ENCODE measurements at places on chromosomes 1 and 21.

GRCh38 chr1:186899577-186899976 lies 70.8 kb downstream of the PLA2G4A start:
- no peak for DNase-seq

- no peak for DNase-seq
Observed at GRCh38 chr1:216823731-216824130, 100.5 kb upstream of the ESRRG start.

DNA sequence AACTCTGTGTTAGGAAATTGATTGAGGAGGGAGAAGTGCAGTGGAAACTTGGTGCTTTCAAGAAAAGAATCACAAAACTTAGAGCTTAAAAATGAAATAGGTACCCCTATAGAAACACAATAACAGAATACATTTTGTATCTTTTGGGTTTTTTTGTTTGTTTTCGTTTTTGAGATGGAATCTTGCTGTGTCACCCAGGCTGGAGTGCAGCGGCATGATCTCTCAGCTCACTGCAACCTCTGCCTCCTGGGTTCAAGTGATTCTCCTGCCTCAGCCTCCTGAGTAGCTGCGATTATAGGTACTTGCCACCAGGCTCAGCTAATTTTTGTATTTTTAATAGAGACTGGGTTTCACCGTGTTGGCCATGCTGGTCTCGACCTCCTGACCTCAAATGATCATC lies 51.5 kb upstream of the RAVER2 start:
- no peak for DNase-seq

DNA sequence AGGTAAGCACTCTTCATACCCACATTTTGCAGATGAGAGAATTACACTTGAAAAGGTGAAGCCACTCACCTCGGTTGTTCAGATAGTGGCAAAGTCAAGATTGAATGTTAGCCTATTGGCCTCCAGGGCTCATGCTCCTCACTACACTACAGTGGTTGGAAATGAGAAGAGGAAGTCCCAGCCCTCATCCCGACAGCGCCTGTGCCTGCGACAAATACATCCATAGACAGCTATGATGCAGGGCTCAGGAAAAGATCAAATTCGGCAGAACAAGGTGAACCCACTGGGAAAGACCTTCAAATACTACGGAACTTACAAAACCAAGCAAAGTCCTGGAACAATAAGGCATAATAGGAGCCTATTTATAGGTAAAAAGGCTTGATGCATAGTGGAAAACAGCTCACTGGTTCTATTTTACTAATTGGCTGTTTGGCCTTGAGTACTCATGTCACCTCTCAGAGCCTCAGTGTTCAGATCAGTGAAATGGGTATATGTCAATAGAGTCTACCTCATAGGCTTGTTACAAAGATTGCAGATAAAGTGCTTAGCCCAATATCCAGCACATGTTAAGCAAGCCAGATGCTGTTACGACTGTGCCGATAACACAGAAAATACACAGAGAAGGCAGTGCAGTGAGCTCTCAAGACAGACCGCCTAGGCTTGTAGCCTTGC lies 3.5 kb downstream of the SPOCD1 start:
- DNase-seq, result no peak

- DNase-seq, result no peak
Observed at GRCh38 chr1:153928791-153929341, 6.1 kb upstream of the GATAD2B start.

- no peak for DNase-seq
Observed at GRCh38 chr1:30650038-30650967, 73.1 kb downstream of the MATN1 start.

DNA sequence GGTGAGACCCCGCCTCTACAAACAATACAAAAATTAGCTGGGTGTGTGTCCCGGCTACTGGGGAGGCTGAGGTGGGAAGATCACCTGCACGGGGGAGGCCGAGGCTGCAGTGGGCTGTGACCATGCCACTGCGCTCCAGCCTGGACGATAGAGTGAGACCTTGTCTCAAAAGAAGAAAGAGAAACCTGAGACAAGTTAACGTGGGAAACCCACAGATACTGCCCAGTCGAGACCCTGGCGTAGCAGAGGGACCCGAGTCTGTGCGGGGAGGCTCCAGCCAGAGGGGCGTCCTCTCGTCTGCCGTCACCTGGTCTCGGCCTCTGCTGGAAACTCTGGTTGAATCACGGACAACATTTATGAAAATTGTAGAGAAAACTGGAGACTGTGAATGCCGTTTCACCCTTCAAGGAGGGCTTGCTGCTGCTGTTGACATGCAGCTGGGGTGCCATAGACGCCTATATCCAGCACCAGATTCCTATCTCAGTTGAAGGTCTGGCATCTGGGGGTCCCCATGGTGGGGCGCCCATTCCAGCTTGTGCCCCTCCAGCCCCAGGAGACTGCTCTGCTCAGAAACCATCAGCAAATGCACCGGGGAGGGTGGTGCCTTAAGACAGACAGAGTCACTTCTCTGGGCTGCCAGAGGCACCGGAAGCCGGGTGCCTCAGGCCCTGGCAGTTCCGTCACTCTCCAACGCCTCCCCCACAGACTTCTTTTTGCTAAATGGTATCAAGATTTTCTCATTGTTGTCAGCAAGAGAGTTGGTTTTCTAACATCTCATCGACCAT lies 13.6 kb upstream of the CDK11B start:
- DNase-seq, result no peak

- DNase-seq, result no peak
Observed at GRCh38 chr1:186768906-186769305, 59.8 kb upstream of the PLA2G4A start.

GRCh38 chr1:15353839-15354579 lies 55.7 kb upstream of the EFHD2 start:
- no peak for DNase-seq

- no peak for DNase-seq
Observed at GRCh38 chr1:244209955-244210354, 158.9 kb downstream of the ZBTB18 start.

DNA sequence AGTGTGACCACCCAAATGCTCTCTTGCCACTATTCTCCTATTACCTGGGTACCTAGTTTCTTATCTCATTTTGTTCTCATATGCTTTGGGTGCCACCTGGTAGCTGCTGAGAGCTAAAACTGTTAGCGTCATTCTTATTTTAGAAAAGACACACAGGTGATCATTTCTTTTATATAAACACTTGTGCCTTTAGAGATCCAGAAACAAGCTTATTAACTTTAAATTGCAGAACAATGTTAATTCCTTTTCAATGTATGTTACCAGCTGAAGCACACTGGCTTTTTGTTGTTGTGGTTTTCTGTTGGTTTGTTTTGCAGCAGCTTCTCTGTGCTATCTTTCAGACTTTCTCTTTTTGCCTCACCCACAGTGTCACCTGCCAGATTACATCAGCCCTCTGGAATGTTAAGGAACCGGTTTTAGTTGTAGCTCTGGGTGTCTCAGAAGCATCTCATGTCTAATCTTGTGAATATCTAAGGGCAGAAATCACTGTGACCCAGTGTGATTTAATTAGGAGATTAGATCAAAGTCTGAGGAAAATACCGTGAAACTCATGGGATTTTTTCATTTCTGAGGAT lies 43.4 kb upstream of the SLC19A2 start:
- no peak for DNase-seq

DNA sequence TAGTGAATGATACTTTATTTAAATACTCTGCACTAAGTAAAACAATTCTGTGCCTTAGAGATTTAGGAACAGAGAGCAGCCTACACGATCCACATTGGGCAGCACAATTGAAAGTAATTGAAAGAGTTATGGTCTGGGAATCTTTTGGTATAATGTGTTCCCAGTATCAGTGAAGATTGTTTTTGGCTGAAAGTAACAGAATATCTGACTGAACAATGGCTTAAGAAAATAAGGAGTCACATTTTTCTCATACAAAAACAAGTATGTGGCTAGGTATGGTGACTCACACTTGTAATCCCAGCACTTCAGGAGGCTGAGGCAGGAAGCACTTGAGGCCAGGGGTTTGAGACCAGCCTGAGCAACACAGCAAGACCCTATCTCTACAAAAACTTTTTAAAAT lies 306.2 kb downstream of the NFIA start:
- DNase-seq, result no peak

GRCh38 chr1:66271216-66271903 lies 262.6 kb upstream of the SGIP1 start:
- peak; percentile 42 for DNase-seq

DNA sequence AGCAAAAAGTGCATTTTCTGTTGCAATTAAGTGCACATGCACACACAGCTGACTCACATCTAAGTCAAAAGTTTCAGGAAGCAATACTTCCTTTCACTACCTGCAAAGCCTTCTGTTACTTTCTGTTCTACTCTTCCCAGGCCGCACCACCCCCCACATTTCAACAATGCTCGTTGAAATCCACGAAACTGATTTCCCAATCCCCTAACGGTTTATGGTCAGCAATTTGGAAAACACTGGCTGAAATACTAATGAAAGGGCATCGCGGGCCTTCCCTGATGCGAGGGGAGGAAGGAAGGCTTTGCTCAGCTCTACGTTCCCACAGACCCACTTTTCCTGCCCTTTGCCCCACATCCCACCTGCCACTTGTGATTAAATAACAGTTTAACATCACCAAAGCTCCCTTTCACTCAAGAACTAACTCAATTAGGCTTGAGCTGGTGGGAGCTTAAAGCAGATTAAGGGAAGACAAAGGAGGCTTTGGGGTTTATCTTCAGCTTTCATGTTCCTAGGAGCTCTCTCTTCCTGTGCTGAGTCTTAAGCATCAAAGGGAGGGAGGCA lies 243.2 kb upstream of the RAB4A start:
- DNase-seq, result no peak

DNA sequence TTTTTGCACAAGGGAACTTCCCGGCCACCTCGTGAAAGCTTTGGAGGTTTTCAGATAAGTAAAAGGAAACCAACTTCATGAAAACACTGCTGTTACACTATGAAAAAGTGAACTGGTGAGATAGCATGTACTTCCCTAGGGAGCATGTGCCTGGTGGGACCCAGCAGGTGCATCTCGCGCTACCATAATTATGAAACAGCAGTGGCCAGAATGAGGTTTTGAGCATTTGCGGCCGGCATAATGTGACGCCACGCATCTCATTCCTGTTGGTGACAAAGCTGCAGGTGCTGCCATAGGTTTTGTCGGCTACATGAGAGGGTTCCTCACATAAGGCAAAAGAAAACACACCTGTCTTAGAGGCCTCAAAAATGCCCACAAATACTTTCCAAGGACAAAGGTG lies 1.7 kb downstream of the KRTAP10-3 start:
- DNase-seq, result no peak

GRCh38 chr1:158992787-158993312 lies 16.9 kb upstream of the IFI16 start:
- DNase-seq, result no peak

- no peak for DNase-seq
Observed at GRCh38 chr1:90356991-90357390, 360.1 kb downstream of the BARHL2 start.

DNA sequence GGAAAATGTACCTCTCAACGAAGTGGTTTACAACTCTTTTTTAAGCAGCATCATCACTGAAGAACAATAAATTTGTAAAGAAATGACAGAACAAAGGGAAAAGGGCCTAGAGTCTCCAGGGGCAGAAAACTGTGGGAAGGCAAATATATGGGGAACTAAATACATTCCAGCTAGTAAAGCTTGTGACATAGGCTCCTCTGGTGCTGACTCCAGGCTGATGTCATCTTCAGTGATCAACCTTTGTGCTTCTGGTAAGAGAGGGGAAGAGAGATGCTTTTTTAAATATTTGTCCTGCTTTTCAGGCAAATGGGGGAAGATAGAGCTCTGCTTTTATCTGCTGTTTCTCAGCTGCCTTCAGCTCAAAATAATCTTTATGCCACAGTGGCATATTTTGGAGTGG lies 323.2 kb downstream of the LRRIQ3 start:
- no peak for DNase-seq

DNA sequence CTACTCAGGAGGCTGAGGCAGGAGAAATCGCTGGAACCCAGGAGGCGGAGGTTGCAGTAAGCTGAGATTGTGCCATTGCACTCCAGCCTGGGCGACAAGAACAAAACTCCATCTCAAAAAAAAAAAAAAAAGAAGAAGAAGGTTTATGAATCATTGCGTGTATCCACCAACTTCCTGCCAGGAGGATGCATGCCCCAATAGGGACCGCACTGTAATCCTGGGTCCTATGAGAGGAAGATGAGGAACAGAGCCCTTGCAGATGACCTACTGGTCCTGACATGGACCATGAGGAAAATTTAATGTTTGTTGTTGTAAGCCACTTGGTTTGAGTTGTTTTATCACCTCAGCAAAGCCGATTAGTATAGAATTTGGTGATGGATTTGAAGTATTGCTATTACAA lies 56.7 kb downstream of the PTGS2 start:
- no peak for DNase-seq

GRCh38 chr1:85359874-85360721 lies 83.7 kb upstream of the BCL10 start:
- DNase-seq, result no peak

DNA sequence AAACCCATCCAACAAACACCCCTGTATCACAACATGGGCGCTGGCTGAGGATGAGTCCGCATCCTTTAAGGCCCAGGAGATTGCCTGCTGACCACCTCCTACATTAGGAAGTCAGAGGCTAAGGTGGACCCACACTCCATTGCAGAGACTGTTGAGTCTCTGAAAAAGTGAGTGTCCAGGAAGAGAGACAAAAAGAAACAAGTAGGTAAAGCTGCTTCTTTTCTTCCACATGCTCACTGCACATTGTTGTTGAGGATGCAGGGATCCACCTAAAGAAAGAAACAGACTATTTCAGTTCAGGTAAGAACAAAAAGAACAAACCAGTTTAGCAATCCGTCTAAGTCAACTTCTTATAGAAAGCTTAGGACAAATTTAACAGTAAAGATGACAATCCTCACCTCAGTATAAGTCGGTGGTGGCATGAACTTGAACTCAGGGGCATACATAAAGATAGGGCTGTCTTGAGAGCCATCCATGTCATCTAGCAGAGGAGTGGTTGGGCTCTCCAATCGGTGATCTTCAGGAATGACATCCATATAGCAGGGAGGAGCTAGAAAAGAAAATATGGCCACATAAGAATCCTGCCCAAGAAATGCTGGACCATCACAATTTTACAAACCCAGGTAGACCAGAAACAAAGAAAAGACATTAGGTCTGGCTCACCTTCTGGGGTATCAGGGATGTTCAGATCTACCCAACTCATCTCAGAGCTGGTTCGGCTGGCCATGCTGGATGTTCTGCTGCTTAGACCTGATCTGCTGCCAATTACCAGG lies 2.6 kb downstream of the TXNIP start:
- DNase-seq, result no peak

All from stimulated activated CD4-positive, alpha-beta T cell treated with anti-CD3 and anti-CD28 coated beads, Interleukin-4, amount 100 ng/mL, for 48 hours (primary cell).